SK-N-DZ (cell line): ENCODE measurements at places on chromosomes 7 and 10.

GRCh38 chr7:100555701-100556100, 16.7 kb downstream of the AGFG2 start:
- no peak for DNase-seq

- no peak for DNase-seq
Measured at GRCh38 chr7:42709284-42709683, 202.6 kb downstream of the C7orf25 start.

DNA sequence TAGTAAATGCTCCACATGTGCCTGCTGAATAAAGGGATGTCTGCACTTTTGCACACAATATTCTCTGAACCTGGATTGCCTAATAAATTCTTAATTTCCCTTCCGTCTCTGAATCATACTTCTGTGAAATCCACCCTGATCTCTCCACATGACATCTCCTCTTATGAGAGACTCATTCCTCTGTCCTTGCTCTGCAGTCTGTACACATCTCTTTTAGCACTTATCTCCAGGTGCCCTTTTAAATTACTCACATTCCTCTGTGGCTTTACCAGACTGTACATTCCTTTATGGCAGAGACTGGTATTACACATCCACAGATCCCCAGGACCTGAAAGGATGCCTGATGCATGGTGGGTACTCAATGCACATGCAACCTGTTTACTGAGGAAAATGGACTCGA, 527.6 kb downstream of the PHTF2 start:
- no peak for DNase-seq

DNA sequence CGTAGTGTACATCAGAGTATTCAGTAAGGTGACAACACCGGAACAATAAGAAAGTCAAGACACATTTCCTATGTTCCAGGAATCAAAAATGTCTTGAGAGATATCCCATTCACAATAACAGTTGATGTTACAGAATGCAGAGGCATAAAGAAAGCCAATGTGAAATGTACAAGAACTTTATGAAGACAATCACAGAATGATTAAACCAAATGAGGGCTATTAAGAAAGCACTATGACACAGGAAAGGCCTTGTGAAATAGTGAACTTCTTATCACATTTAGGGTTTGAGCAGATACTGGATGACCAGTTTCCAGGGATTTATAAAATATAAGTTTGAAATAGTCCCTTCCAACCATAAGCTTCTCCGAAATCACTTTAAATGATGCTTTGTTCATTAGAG, 52.7 kb downstream of the VWDE start:
- no peak for DNase-seq

GRCh38 chr7:157590526-157590925, 253.7 kb downstream of the DNAJB6 start:
- DNase-seq, result no peak

- no peak for DNase-seq
Measured at GRCh38 chr7:139232904-139233303, 1.9 kb downstream of the UBN2 start.

DNA sequence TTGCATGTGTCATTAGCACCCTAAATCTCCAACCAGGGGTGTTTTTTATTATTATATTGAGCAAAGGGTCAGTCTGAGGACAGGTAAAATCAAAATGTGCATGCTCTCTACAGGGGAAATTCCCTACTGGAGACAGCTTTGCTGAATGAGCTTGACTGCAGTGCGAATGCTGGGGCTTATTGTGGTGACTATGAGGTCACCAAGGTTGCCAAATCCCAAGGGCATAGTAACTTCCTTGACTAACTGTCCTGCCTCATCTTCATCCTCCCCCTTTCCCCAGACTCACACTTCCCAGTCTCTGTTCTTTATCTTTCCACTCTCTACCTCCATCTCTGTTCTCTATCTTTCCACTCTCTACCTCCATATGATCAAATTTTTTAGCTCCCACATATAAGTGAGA, 22.9 kb upstream of the AOC1 start:
- no peak for DNase-seq

- DNase-seq, result no peak
Measured at GRCh38 chr10:102744374-102745051, 765 bp downstream of the WBP1L start.

GRCh38 chr10:8224591-8224990, 170.1 kb downstream of the GATA3 start:
- DNase-seq, result no peak

DNA sequence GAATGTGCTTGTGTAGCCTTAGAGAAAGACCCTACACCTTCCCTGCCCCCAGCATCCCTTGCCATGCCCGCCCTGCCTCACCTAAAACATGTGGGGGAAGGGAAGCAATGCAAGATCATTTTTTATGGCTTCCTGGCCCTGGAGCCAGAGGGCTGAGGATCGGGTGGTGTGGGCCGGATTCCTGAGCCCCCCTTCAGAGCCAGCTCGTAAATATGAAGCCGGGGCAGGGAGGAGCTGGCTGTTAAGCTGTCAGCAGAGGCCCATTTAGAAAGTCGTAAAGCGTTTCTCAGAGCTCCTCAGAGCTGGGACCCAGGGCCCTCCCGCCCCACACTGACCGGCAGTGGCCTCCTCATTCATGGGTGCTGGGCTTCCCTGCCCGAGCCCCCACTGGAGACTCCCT, 23.9 kb downstream of the UNC5B start:
- peak; percentile 38 for DNase-seq

DNA sequence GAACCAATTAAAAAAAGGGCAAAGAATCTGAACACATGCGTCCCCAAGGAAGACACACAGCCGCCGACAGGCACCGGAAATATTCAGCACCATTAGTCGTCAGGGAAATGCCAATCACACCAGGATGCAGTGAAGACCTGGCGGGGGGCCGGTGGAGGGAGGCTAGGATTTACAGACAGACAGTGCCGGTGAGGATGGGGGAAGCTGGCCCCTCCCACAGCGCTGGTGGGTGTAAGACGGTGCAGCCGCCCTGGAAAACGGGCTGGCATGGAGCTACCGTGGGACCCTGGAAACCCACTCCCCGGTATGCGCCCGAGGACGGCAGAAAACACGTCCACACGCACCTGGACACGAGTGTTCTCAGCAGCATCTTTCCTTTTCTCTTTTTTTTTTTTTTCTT, 4.8 kb upstream of the ADAP1 start:
- DNase-seq, result no peak

GRCh38 chr10:125694883-125695282, 11.9 kb upstream of the TEX36 start:
- no peak for DNase-seq

GRCh38 chr7:123992913-123993518, 39.9 kb downstream of the TMEM229A start:
- no peak for DNase-seq

- no peak for DNase-seq
Measured at GRCh38 chr7:158029509-158029908, 558.1 kb downstream of the PTPRN2 start.

GRCh38 chr10:69451784-69452251, 553 bp downstream of the TSPAN15 start:
- DNase-seq, result peak; percentile 18

DNA sequence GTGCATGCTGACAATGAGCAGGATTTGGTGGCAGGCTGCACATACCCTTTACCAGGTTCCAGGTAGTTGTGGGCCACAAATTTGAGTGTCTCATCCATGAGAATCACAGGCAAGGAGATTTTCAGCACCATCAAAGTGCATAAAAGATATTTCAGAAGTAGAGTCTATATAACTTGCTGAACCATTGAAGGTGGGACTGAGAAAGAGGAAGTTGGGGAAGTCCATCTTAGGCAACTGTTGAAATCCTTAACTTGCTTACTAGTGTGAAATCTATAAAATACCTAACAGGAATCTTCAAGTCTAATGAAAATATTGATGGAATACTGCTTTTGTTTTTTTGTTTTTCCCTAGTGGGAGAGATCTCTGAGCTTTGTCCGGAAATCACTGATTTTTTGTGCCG, 325.1 kb upstream of the PLXDC2 start:
- no peak for DNase-seq

DNA sequence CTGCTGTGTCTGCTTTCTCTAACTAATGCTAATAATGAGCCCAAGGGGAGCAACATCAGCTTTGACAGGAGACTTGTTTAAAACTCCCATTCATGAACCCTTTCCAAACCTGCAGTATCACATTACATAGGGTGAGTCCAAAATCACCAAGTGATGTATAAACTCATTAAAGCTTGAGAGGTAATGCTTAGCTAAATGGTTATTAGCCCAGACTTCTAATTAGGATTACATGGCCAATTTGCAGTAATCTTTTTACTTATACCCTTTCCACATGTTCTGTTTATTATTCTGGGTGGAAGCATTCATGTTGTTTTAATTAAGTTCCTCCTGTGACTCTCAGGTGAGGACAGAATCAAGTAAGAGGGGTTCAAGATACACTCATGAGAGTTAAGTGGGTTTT, 17.5 kb downstream of the ZNF138 start:
- DNase-seq, result no peak

DNA sequence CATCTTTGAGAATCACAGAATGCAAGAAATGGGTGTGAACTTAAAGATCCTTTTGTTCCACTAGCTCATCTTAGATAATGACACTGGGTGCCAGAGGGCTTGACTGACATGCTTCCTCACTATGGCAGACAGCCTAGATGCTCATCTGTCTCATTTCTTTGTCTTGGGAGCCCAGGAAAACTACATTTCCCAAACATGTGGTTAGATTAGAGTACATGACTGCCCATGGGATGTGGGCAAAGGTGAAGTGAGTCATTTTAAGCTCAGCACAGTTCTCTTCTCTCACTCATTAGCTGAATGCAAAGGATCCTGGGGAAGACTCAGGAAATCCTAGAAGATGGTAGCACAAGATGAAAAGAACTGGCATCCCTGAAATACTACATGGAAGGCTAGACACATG, 32.5 kb upstream of the TBX20 start:
- DNase-seq, result peak; percentile 29

- DNase-seq, result no peak
Measured at GRCh38 chr10:113068178-113068890, 118.3 kb downstream of the TCF7L2 start.

DNA sequence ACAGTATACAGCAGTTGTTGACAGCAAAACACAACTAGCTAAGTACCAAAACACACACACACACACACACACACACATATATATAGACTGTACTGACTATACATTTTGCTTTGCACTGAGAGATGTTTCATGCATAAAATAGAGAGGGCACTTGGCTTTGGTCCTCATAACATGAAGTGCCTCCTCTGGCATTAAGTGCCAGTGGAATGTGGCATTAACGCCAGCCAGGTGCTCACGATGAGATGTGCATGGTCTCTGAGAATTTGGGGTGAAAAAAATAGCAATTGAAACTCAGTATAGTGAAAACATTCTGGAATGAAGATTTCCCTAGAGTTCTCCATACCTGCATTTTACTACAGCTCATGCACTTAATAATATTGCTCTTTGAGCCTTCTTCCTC, 70.0 kb upstream of the INSYN2A start:
- DNase-seq, result no peak

DNA sequence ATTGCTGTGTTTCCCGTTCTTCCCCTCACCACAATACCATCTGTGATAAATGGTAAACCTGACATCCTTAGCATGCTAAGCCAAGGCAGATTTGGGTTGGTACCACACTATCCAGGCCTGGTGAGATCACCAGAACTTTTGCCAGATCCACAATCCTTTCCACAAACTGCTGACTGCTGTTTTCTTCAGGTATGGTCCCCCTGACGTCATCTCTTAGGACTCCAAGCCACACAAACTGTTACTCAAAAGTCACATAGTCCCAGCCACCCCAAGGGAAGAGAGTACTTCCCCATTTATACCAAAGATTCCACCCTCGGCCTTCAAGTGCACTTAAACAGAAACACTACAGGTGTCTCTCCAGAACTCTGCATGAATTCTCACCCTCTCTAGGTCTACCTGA, 34.8 kb downstream of the SLC25A13 start:
- no peak for DNase-seq
